ENCODE measurements at places on chromosomes 12 and 14.

- DNase-seq: no peak
- no peak overlapping the region for H3K4me3 ChIP-seq
- H3K27me3 ChIP-seq: no peaks in the 10 kb centered on the region
- peaks cover 9% of the 10 kb centered on the region for H3K4me1 ChIP-seq
- H3K36me3 ChIP-seq: no peaks in the 10 kb centered on the region
- no peak overlapping the region for H3K27ac ChIP-seq
Measured at GRCh38 chr12:104387190-104387589, 69.6 kb upstream of the CHST11 start.

DNA sequence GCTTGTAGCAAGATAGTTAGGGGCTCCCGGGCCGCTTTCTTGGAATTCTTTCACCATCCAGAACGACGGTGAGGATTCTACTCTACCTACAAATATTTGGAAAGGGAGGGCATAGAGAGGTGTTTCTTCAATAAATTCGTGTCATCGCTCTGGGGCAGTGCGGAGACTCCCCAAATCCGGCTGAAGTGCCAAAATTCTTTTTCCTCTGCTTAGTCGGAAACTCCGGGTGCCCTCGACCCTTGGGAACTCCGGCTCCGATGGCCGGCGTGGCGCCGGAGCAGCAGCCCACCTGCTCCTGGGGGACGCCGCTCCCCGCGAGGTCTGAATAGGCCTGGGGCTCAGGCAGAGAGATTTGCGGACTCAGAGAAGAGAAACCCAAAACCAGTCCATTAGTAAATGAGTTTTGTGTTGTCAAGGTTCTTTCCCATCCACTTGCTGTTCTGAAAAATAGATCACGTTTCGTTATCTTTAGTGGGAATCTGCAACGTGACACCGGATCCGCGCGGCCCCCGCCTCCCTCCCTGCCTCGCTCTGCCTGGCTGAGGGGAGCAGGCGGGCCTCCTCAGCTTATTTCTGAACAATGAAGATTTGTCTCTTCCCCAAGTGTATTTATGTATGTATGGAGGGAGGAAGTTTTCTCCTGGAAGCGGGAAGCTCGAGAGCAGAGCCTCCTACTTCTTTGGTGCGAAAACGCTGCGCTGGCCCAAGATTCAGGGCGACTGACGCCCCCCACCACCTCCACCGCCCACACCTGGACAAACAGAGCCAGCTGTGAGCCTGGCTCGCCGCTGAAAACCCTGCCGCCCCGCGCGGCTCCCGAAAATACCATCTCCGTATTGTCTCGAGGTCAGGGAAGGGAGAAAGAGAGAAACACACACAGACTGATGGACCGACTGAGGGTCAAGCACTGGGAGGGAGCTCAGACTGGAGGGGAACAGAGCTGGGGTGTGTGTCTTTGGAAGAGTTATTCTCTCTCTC lies 3.7 kb upstream of the SIX1 start:
- peak overlapping the region; percentile 95 for H3K27ac ChIP-seq
- peaks cover 4% of the 10 kb centered on the region for H3K36me3 ChIP-seq
- peak overlapping the region; percentile 73 for H3K4me3 ChIP-seq
- H3K27me3 ChIP-seq: no peaks in the 10 kb centered on the region
- H3K4me1 ChIP-seq: peaks cover 74% of the 10 kb centered on the region

- H3K36me3 ChIP-seq: no peaks in the 10 kb centered on the region
- DNase-seq: no peak
- no peak overlapping the region for H3K4me3 ChIP-seq
- no peaks in the 10 kb centered on the region for H3K27me3 ChIP-seq
- H3K27ac ChIP-seq: no peak overlapping the region
Measured at GRCh38 chr12:47867495-47867941, 37.3 kb downstream of the VDR start.

DNA sequence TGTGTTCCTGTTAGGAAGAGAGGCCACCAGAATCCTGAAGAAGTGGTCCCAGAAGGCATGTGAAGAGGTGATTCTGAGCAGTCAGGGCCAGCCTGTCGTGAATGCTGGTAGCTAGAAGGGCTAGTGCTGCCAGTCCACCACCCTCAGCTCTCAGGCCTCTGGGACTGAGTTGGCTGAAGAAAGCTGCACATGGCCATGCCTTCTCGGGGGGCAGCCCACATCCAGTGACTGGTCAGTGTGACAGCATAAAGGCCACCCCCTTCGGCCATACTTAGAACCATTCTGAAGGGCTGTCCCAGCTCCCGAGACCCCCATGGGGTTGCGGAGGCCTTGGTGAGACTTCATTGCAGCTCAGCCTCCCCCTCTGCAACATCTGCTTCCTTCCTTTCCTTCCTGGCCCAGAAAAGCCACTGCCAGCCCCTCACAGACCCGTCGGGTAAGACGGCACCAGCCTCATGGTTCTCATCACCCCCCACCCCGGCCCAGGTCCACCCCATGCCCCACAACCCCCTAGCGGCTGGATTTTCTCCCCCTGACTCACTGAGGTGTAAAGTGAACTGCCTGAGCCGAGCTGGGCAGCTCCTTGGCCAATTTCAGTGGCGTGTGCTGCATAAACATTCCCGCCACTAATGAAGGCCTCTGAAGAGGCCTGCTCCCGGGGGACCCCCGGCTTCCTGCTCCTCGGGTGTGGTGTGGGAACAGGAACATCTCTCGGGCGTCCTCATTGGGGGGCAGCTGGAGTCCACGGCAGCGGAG lies 49.5 kb upstream of the DIO3 start:
- no peaks in the 10 kb centered on the region for H3K4me1 ChIP-seq
- H3K4me3 ChIP-seq: no peak overlapping the region
- H3K36me3 ChIP-seq: no peaks in the 10 kb centered on the region

DNA sequence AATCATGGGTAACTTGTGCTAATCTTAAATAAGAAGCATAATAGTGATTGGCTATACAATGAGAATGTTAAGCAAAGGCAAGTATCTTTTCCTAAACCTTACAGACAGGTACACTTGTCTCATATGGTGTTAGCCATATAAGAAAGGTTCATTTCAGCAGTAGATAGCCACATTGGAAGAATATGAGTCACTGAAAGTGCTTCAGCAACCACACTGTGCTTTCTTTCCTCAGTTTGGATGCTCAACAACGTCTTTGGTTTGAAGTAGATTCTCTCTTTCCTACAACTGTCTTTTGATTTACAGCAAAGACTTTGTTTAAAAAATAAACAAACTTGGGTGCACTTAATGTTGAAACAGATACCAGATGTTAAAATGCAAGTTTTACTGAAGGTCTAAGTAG lies 8.9 kb downstream of the DDHD1 start:
- H3K27ac ChIP-seq: no peak overlapping the region
- H3K36me3 ChIP-seq: peaks cover 17% of the 10 kb centered on the region
- peaks cover 3% of the 10 kb centered on the region for H3K4me1 ChIP-seq
- DNase-seq: no peak
- H3K4me3 ChIP-seq: no peak overlapping the region

- peak overlapping the region; percentile 94 for H3K4me3 ChIP-seq
- DNase-seq: no peak
- peaks cover 20% of the 10 kb centered on the region for H3K4me1 ChIP-seq
- H3K36me3 ChIP-seq: no peaks in the 10 kb centered on the region
- H3K27me3 ChIP-seq: peaks cover 2% of the 10 kb centered on the region
Measured at GRCh38 chr14:50560931-50561285, 963 bp downstream of the ATL1 start.

Data from chondrocyte (in vitro differentiated cells).